NCI-H2029 treated with DMSO at 0.1 percent for 48 hours (cell line): ENCODE measurements at places on chromosomes 11 and 22.

DNA sequence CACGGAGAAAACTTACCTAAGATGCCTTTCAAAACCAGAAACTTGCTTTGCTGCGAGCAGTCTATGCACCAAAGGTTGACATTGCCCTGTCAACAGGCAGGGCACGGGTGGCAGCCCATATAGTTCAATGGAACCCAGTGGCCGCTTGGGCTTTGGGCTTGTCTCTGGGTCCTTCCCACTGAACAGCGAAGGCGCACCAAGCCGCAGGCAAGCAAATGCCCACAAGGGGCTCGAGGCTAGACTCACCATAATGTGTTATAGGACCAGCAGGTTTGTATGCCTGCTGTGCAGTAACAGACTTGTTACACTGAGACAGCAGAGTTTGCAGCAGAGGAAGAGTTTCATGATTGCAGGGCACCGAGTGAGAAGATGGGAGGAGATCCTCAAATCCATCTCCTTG lies 20.3 kb downstream of the CLDN5 start:
- no peak for DNase-seq

DNA sequence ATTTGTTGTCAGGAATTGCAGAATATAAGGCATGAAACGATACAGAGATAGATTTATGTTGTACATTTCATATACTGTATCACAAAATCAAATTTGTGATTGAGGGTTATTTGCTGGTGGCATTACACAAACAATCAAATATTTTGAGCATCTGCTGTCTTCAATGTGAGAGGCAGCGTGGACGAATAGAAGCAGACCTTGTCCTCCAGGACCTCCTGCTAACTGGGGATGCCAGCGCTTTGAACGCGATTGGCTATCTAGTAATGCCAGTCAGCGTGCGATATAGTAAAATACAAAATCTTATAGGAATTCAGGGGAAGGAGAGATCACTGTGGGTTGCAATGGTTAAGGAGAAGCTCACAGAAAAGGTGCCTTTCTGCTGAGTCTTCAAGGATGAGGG lies 631 bp upstream of the SNX19 start:
- DNase-seq: no peak

DNA sequence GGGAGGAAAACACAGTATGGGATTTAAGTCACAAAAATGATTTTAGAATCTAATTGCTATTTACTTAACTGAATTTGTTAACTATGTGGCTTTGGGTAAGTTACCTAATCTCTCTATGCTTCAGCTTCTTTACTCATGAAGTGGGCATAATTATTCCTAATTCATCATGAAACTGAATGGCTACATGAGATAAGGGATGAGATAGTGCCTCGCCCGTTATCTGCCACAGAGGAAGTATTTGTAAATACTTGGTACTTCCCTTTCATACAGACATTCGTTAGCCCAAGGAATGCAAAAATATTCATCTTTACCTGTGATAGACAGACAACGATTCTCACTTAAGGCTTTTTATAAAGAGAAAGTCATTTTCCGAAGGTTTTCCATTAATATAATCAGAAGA lies 221.2 kb upstream of the BLID start:
- DNase-seq: no peak

DNA sequence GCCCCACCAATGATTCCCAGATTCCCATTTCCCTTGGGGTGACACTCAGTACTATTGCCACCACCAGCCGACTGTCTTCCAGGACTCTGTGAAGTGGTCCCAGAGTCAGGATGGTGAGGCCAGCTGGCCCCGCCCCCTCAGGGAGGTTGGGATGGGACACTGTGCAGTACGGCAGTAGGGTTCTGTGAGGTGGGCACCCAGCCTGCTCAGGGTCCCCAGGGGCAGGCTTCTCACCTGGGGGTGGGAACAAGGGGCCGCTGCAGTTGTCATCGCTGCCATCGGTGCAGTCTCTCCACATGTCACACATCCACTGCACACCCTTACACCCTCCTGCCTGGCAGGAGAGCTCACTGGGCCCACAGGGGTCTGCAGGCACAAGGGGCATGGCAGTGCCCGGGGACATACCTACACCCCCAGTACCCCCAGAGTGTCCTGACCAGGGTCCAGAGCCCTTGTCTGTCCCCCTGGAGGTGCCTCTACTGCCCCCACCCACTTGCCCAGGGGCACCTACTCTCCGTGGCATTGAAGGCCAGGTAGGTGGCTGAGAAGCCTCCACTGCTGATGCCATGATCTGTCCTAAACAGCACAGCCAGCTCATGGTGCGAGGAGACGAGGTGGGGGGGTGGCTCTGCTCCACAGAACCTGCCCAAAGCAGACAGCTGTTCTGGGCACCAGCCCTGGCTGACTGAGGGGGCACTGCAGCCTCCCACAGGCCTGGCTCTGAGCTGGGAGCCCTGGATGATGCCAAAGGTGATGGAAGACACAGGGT lies 1.9 kb upstream of the C1QTNF5 start:
- no peak for DNase-seq

DNA sequence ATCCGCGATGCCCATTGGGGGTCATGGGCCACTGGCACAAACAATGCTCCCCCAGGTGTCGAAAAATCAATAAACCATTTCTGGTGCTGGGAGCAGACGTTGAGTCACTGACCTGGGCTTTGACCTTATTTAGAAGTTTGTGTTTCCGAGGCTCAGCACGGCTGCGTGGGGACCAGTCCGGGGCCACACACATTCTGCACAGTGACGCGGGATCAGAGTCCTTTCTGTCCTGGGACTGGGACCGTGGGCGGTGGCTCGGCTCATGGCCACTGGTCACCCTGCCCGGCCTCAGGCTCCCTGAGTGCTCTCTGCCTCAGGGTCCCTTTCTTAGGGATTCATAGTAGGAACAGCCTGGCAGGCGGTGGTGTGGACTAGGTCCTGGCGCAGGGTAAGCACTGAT lies 1266.0 kb downstream of the BRD1 start:
- no peak for DNase-seq

DNA sequence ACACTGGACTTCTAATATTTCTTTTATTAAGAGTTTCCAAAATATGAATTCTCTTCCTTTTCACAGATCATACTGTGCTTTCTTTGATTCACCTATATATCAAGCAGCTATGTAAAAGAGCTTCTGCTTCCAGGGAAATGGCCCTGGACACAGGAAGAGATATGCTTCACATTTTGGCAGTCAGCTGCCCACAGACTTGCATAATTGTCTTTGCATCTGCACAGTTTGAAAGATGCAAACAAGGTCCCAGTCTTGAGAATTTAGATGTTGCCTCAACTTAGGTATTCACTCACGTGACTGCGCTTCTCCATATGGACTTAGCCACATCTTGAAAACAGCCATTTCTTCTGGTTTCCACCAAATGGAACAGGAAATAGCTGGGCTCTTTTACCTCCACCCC lies 92.3 kb upstream of the POU2AF2 start:
- DNase-seq: no peak

GRCh38 chr22:42156598-42156997 lies 26.0 kb upstream of the CYP2D6 start:
- DNase-seq: no peak

GRCh38 chr11:125193841-125194240 lies 29.3 kb downstream of the PKNOX2 start:
- no peak for DNase-seq

- DNase-seq: peak; percentile 33
Measured at GRCh38 chr11:112903340-112903739, 57.9 kb upstream of the NCAM1 start.

DNA sequence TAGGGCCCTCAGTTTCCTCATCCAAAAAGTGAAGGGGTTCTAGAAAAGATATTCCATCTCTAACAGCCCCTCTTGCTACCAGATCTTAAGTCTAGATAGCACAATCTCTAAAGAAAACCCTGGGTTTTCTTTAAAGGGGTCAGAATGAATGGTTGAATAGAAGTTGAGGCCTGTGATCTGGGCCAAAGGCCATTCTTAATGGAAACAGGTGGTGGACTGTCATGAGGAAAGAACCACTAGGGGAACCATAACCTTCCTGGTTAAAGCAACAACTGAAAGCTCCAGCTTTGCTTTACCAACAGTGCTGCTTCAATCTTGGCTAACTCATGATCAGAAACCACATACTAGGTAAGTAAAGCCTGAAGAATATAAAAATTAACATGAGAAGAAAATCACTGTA lies 1.8 kb downstream of the CELF1 start:
- DNase-seq: no peak

- no peak for DNase-seq
Measured at GRCh38 chr11:105923807-105924206, 98.2 kb downstream of the MSANTD4 start.

GRCh38 chr22:40387746-40388145 lies 17.4 kb downstream of the SGSM3 start:
- no peak for DNase-seq

DNA sequence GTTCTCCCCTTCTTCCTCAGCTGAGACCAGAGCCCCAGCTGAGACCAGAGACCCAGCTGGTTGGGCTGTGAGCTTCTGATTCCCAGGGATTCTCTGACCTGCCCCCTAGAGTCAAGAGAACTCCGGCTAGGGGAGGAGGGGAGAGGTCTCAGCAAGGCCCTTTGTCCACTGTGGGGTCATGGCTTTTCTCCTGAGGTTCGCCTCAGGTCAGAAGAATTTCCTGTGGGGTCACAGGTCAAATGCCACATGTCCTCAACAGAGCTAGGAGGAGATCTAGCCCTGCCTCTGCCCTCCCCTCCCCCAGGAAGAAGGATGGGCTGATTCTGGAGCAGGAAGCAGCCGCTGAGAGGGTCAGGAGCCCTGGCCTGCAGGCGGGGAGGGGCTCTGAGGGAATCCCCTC lies 23.7 kb downstream of the HTR3A start:
- DNase-seq: no peak

GRCh38 chr11:120945042-120945441 lies 78.9 kb upstream of the TBCEL start:
- DNase-seq: no peak

DNA sequence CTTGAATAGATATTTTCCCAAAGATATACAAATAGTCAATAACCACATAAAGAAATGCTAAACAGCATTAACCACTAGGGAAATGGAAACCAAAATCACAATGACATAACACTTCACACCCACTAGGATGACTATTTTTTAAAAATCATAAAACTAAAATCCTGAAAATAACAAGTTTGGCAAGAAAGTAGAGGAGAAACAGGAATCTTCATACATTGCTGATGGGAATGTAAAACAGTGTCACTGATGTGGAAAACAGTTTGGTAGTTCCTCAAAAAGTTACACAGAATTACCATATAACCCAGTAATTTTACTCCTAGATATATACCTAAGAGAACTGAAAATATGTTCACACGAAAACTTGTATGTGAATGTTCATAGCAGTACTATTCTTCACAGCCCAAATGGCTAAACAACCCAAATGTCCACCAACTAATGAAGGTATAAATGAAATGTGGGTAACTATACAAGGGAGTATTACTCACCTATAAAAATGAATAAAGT lies 12.5 kb downstream of the PICALM start:
- no peak for DNase-seq

DNA sequence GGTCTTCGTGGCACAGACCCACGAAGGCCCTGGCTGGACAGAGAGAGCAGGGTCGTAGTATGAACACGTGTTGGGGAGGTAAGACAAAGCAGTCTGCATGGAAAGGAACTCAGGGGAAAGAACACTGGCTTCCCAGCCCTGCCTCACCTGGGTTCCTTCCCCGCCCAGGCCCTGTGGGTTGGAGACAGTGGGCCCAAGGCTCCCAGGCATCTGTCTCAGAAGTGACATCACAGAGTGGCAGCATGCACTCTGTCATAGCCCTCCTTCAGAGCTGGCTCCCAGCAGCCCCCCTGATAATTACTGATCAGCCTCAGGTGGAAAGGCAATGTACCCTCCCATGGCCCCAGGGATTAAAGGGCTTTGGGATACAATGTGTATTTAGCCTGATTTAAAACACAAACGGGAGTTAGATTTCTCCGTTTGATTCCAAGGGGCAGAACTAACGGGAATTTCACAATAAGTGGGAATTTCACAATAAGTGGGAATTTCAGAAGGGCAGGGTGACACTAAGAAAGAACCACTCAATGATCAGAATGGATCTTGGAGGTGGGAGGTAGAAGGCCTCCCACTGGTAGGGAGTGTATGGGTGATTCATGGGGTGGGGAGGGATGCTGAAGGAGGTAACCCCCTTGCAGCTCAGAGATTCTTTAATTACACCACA lies 65.1 kb downstream of the SLC22A12 start:
- DNase-seq: no peak

DNA sequence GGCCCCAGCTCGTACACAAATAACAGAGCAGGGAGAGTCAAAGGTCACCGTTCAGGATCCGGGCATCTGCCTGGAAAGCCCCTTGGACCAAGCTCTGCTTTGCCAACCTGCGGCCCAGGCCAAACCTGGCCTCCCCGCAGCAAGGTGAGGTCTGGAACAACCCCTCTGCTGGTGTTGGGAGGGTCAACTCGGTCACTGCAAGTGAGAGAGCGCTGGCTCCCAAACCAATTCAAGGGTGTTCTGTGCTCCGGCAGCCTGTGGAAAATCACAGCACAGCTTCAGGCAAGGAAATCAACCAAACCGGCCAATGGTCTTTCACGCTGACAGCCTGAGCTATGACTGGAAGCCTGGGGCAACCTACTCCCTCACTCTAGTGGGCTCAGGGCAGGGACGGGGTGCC lies 63.4 kb downstream of the MYH9 start:
- no peak for DNase-seq

- peak; percentile 63 for DNase-seq
Measured at GRCh38 chr22:20524004-20524481, 16.6 kb downstream of the MED15 start.

GRCh38 chr11:107858217-107859070 lies at the start of gene SLC35F2:
TSS of gene SLC35F2 (minus strand) at chr11:107858787. CDS start at chr11:107858767, 20 bp downstream.
- DNase-seq: peak; percentile 75

GRCh38 chr11:102279641-102280170 lies 37.6 kb upstream of the BIRC3 start:
- no peak for DNase-seq

DNA sequence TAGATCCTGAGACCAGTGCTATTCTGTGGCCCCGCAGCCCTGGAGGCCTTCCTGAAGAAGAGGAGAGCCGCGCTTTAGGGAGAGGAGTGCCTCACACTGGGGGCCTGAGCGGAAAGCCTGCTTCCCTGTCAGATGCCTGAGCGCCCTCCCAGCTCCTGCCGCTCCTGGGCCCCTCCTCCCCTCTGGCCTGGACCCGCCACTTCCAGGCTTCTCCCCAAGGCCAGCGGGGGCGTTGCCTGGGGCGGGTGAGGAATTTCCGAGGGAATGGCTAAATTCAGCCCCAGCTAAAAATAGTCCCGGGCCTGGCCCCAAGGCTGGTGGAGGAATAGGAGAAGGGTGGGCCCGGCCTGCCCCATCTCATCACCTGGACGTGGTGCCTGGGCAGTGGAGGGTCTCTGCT lies 15.4 kb downstream of the ARHGEF17 start:
- DNase-seq: no peak

DNA sequence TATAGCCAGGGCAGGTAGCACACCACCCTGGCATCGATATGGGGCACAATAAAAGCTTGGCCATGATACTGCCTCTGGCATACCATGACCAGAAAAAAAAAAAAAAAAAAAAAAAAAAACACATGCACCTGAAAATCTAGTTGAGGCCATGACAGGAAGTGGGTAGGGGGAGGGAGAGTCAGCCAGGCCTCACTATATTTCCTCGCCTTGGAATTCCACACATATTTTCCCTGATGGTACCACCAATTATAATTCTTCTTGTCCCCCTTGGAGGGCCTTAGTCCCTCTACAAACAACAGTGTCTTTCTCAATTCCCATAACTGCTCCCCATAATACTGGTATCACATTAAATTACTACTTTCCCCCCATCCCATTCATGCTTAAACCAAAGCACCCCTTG lies 12.6 kb upstream of the CHKA start:
- no peak for DNase-seq

GRCh38 chr22:30262917-30263741 lies 3.5 kb downstream of the OSM start:
- no peak for DNase-seq

- DNase-seq: no peak
Measured at GRCh38 chr11:87306262-87306851, 268.6 kb downstream of the TMEM135 start.
